ENCODE measurements at places on chromosomes 12 and 14.
A peak's percentile ranks its signal among the peaks of the same experiment; 100 is the strongest.

GRCh38 chr14:29102996-29103395 lies 336.4 kb downstream of the FOXG1 start:
- DNase-seq = peak; percentile 95

DNA sequence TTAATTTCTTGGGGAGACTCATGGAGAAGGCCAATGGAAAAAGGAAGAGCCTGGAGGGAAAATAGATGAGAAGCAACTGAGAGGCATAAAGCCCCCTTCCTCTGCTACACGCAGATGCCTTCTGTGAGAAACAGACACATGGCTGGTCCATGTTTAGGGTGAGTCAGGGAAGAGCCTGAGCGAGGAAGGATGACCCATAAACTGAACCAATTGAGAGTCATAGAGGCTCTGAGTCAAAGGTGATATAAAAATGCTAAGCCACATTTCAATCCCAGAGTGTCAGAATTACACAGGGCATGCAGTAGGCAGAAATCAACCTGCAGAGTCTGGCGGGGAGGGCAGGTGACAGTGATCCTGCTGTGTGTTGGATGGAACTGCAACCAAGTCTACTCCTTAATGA lies 30.1 kb upstream of the NEDD1 start:
- DNase-seq = no peak

GRCh38 chr14:87529081-87529480 lies 463.9 kb downstream of the GALC start:
- DNase-seq = no peak

DNA sequence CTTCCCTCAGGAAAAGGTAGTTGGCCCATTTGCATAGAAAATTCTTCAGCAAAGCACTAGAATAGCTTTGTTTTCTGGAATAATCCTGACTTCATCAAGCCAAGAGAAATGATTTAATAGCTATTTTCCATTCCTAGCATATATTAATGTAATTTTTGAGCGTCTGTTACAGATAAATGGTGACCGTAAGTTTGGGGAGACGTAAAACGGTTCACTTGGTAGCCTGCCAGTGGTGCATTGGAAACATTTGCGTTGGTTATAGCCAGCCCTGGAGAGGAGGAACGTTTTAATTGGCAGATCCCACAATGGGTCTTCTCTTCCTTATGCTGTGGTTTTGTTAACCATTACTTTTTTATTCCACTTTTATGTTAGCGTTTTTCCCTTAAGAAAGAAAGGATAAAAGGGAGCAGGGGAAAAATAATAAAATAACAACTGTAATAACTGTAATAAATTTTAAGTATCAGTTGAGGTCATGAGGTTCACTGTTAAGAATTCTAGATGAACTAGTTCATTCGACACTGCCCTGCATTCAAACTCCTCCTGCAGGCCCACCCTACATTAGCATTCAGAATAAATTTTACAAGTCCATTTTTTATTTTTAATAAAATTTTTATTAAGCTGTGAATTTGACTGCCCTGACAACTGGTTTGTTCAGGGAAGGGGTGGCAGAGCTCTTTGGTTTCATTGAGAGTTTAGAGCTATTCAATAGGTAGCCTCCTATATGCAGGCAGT lies 300.7 kb downstream of the ERC1 start:
- DNase-seq = no peak

DNA sequence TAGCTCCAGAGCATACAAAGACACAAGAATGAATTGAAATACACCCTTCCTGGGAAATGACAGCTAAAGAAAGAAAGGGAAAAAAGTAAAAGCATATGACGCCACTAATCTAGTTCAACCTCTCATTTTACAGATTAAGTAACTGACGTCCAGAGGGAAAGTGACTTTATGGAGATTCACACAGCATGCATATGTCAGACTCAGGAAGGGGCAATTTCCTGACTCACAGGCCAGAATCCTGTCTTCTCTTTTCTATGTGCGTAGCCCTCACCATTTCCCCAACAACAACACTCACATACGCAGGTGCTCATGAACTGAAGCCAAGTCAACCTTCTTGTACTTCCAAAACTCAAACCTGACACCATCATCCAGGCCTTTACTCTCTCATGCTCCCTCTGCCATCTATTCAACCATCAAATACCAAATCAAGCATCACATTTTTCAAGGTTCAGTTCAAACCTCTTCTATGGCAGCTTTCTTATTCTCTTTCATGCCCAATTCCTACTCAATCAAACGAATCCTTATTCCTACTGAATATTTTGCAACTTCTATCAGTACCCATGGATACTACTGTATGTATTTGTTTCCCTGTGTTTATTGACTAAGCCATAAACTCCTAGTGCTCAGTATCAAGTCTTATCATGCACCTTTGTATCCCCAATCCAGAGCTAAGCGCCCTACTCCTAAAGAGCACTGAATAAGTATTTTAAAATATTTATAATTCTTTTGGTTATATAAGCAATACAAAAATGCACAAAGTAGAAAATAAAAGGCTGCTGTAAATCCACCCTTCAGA lies 52.8 kb downstream of the STXBP6 start:
- DNase-seq = no peak

DNA sequence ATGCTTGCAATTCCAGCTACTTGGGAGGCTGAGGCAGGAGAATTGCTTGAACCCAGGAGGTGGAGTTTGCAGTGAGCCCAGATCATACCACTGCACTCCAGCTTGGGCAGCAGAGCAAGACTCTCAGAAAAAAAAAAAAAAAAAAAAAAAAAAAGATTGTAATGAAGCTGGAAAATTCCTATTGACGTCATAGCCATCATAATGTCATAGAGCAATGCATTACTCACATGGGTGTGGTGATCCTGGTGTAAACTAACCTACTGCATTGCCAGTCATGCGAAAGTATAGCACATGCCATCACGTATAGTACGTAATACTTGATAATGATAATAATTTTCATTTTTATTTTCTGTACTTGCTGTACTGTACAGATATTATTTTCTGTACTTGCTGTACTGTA lies 42.7 kb upstream of the NID2 start:
- no peak for DNase-seq
